ENCODE measurements at places on chromosomes 16 and 17.

DNA sequence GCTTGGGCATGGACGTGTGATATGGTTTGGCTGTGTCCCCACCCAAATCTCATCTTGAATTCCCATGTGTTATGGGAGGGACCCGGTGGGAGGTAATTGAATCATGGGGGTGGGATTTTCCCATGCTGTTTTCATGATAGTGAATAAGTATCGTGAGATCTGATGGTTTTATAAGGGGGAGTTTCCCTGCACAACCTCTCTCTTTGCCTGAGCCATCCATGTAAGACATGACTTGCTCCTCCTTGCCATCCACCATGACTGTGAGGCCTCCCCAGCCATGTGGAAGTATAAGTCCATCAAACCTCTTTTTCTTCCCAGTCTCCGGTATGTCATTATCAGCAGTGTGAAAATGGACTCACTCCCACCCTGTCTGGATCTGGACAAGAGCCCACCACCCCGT lies 393.4 kb downstream of the SEC14L1 start:
- no peak for DNase-seq

GRCh38 chr16:70646260-70647241 lies at the start of gene IL34:
Gene IL34 (plus strand): TSS chr16:70646559. CDS start chr16:70646948, 389 bp downstream.
- DNase-seq: no peak

GRCh38 chr17:73401911-73402310 lies 90.1 kb upstream of the CDC42EP4 start:
- no peak for DNase-seq

- DNase-seq: no peak
Observed at GRCh38 chr16:21101631-21102420, 48.8 kb downstream of the DNAH3 start.

DNA sequence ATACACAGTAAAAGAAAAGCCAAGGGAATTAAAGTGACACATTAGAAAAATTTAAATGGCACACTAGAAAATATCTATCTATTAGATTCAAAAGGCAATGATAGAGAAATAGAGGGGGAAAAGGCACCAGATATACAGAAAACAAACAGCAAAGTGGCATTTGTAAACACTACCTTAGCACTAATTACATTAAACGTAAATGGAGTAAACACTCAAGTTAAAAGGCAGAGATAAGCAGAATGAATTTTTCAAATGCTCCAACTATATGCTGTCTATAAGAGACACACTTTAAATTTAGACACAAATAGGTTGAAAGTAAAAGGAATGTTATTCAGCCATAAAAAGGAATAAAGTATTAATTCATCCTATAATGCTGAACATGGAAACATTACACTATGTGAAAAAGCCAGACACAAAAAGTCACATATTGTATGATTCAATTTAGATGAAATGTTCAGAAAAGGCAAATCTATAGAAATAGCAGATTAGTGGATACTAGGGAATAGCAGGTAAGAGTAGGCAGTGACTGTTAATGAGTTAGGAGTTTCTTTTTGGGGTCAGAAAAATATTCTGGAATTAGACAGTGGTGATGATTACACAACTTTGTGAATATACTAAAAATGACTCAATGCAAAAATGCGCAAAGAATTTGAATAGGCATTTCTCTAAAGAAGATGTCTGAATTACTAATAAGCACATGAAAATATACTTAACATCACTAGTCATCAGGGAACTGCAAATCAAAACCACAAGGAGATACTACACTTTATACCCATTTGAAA lies 92.4 kb downstream of the BRIP1 start:
- DNase-seq: no peak
